HTR-8/SVneo (cell line): ENCODE measurements at places on chromosomes 12 and 14.

- DNase-seq, result peak; percentile 44
Observed at GRCh38 chr12:51391283-51392123, at the start of gene GALNT6. GALNT6 (minus strand) TSS chr12:51391406; CDS start chr12:51379781, 11,625 bp downstream.

DNA sequence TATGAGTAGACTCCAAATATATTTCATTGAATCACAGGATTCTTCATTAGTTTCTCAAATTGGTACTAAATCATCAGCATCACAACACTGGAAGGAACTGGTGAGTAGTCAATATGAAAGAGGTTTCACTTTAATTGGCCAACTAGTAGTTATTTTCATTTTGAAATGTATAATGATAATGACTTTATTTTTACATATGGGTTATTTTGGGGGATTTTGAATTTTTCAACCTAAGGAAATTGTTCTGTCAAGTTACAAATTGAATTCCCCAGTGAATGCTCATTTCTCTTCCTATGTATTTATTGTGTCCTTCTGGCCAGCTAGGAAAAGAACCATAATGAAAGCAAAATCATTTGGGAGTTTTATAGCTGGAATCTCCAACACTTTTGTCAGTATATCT lies 174.2 kb upstream of the ATP2B1 start:
- no peak for DNase-seq

DNA sequence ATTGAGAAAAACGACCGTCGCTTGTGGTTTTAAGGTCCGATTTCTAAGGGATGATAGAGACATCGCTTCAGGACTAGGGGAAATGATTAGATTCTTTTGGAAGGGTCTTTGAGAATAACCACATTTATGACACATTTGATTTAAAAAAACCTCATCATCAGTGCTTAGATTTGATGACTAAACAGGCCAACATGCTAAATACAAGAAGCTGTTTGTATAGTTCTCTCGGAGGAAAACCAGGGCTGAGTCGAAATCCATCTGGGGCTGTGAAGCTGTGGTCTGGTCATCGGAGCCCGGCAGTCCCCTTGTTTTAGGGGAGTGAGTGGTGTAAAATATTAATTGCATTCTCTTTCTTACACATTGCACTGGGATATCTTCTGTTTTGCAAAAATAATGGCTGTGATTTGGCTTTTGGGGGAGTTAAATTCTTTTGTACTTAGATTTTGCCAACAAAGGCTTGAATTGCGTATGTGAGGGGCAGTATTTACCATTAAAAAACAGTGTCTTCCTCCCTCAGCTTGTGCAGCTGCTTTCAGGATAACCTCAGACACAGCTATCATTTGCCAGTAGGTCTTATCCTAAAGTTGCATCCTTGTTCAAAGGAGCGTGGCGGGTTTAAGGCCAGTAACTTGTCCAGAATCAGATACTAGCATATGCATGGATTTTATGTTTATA lies 550 bp downstream of the GNG2 start:
- no peak for DNase-seq

GRCh38 chr12:32773691-32774090 lies 18.0 kb upstream of the YARS2 start:
- no peak for DNase-seq

DNA sequence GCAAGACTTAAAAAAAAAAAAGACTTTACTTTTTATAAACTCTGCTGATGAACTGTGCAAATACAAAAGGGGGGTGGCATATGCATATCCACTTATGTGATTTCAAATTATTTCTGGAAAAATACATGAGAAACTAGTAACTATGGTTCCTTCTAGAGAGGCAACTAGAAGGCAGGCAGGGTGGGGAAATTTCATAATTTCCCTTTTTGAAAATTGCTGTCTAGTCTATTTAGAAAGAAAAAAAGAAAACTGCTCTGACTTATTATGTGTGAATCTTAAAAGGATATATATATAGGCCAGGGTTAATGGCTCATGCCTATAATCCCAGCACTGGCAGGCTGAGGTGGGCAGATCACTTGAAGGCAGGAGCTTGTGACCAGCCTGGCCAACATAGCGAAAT lies 42.3 kb downstream of the ANAPC7 start:
- no peak for DNase-seq

DNA sequence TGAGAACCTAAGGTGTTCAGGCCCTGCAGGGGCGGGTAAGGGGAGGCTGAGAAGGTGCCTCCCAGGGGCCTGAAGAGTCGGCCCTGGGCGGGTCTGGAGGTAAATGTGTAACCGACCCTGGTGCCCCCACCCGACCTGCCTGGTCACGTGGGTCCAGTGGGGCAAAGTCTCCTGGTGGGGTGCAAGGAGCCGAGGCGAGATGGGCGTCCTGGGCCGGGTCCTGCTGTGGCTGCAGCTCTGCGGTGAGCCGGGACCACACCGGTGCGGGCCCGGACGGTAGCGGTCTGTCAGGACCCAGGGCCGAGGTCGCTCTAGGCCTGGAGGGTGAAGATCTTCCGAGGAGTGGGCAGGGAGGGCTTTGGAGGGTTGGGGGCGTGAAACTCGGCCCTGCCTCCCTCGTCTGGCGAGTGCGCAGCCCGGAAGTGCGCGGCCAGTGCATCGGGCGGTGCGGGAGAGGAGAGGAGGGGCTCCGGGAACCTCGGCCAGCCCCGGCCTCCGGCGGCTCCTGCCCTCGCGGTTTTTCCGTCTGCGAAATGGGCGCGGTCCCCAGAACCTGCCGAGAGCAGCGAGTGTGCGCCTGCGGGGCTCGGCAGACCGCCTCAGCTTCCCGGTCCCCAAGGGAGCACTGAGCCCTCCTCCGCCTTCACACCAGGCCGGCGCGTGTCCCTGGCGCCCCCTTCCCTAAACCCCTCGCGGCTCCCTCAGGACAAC lies at the start of gene AMN:
Gene AMN (plus strand): TSS at position 174 of the 711 bp plus-strand sequence. CDS start 26 bp downstream, at position 200.
- no peak for DNase-seq
